ENCODE measurements at places on chromosomes 11 and 22. TPM values are rescaled to one million over a fixed set of nuclear protein-coding genes. Genes with fewer than 3 reads are reported as not detected.

Gene C11orf21
- total RNA-seq = not detected

Gene TMEM86A
- total RNA-seq = 4.8 TPM

Gene P2RX6
- total RNA-seq = 0.18 TPM

Gene BLID
- not detected for total RNA-seq

Gene SHANK3
- 3.7 TPM for total RNA-seq

Gene MYEOV
- total RNA-seq = 19.1 TPM

Gene CHST1
- total RNA-seq = 2.7 TPM

Gene CDC42BPG
- total RNA-seq = 23.1 TPM

Gene KIRREL3
- total RNA-seq = not detected

Gene TTC28
- 6.0 TPM for total RNA-seq

- DNase-seq = no peak
- H3K27ac ChIP-seq = peak overlapping the region; percentile 100
- no peaks in the 10 kb centered on the region for H3K27me3 ChIP-seq
- peaks cover 70% of the 10 kb centered on the region for H3K4me1 ChIP-seq
Measured at GRCh38 chr22:46053563-46054090, 76.7 kb upstream of the WNT7B start.

- H3K4me3 ChIP-seq = no peak overlapping the region
- no peak overlapping the region for H3K27ac ChIP-seq
- no peaks in the 10 kb centered on the region for H3K36me3 ChIP-seq
- no peak for DNase-seq
- H3K4me1 ChIP-seq = no peaks in the 10 kb centered on the region
- no peaks in the 10 kb centered on the region for H3K27me3 ChIP-seq
Measured at GRCh38 chr11:103995896-103996295, 40.5 kb upstream of the DDI1 start.

DNA sequence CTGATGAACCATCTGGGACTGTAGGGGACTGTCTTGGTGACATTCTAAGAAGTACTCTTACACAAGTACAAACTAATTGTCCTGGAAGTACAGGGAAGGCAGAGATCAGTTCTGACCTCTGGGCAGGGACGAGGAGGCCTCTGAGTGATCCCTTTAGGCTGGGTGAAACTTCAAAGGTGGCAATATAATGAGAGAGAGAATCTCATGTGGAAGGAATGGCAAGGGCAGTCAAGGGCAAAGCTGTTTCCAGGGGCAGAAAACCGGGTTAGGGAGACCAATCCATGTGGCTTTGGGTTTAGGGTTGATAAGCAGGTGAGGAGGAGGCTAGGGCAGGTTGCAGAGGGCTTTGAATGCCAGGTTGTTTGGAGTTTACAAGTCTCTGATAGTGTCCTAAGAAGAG lies 21.3 kb upstream of the MYH9 start:
- peaks cover 11% of the 10 kb centered on the region for H3K4me1 ChIP-seq
- H3K36me3 ChIP-seq = no peaks in the 10 kb centered on the region
- H3K27ac ChIP-seq = no peak overlapping the region
- no peak for DNase-seq
- no peak overlapping the region for H3K4me3 ChIP-seq

- no peak for DNase-seq
- H3K27me3 ChIP-seq = no peaks in the 10 kb centered on the region
- H3K36me3 ChIP-seq = no peaks in the 10 kb centered on the region
- no peak overlapping the region for H3K27ac ChIP-seq
- H3K4me3 ChIP-seq = no peak overlapping the region
- H3K4me1 ChIP-seq = peaks cover 48% of the 10 kb centered on the region
Measured at GRCh38 chr22:40050258-40050657, 55.5 kb downstream of the FAM83F start.

GRCh38 chr22:43860126-43860525 lies 2.2 kb downstream of the SULT4A1 start:
- no peak for DNase-seq
- no peaks in the 10 kb centered on the region for H3K4me1 ChIP-seq
- H3K27ac ChIP-seq = no peak overlapping the region
- no peak overlapping the region for H3K4me3 ChIP-seq
- H3K27me3 ChIP-seq = peaks cover 4% of the 10 kb centered on the region

GRCh38 chr11:27296497-27296896 lies 66.5 kb downstream of the CCDC34 start:
- H3K4me1 ChIP-seq = no peaks in the 10 kb centered on the region
- no peak for DNase-seq
- no peak overlapping the region for H3K27ac ChIP-seq
- no peaks in the 10 kb centered on the region for H3K36me3 ChIP-seq
- H3K4me3 ChIP-seq = no peak overlapping the region

DNA sequence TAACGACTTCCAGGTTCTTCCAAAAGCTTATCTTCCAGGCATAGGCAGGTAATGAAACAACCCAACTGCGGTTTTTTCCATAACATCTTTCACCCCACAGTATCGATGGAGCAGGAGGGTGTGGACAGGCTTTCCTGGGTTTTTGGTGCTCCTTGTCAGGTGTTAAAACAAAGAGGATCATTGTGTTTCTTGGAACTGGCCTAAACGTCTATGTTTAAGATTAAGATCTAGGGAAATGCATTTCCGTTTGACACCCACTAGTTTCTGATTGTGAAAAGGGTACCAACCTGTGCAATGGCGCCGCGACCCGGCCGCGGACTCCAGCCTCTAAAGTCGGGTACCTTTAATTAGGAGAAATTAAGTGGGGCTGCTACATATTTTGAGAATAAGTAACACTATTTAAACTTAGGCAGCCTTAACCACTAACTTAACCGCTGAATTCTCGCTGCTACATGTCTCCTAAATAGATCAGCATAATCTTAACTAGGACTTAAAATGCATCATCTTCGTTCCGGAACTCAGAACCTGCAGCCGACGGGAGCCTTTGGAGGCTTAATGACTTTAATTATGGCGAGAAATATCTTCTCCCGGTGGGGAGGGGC lies 31.5 kb downstream of the C22orf31 start:
- H3K4me3 ChIP-seq = peak overlapping the region; percentile 48
- H3K27ac ChIP-seq = peak overlapping the region; percentile 90
- H3K27me3 ChIP-seq = no peaks in the 10 kb centered on the region
- peaks cover 18% of the 10 kb centered on the region for H3K4me1 ChIP-seq

DNA sequence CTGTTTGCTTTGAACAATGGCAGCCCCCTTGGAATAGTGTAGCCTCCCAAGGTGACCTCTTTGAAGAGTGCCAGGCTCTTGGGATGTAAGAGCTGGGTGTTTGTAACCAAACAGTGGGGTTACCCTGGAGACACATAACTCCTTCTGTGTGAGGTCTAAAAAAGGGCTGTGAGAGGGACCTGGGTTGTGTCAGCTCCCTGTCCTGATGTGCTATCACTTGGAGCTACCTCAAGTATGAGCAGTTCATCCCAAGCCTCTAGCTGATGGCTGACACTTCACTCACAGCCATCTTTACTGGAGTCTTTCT lies 40.2 kb downstream of the TSPAN18 start:
- no peaks in the 10 kb centered on the region for H3K36me3 ChIP-seq
- H3K4me1 ChIP-seq = no peaks in the 10 kb centered on the region
- peak overlapping the region; percentile 77 for H3K27ac ChIP-seq
- no peak overlapping the region for H3K4me3 ChIP-seq
- H3K27me3 ChIP-seq = no peaks in the 10 kb centered on the region

DNA sequence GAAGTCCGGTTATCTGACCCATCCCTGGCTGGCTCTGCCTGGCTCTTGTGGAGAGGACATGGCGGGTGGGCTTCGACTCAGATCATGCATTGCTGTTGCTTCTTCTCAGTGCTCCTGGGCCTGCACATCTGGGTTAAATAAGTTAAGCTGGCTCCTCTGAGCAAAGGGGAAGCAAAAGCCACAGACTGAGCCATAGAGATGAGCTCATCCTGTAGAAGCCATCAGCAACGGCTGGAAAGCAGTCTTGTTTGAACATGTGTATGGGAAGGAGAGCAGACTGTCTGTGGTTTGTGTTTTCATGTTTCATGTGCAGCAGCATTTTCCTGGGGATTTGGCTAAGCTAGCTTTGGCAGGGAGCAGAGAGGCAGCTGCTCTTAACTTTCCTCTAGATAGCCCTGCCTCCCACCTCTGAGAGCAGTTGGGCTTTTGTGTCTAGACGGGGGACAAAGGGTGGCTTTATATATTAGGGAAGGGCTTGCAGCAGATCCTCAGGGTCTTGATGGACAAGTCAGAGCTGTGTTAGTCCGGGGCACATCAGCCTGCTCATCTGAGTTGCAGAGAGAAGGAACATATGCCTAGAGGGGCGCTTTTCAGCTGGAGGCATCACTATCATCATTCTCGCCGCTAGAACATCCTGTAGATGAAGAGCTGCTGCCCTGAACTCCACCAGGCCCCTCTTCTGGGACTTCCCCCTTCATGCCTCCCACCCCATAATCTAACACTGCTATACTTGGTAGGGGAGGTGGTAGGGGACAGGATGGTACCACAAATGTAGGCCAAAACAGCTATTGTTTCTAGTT lies 14.9 kb downstream of the DCPS start:
- H3K27ac ChIP-seq = peak overlapping the region; percentile 26
- H3K36me3 ChIP-seq = peaks cover 21% of the 10 kb centered on the region
- H3K4me1 ChIP-seq = peaks cover 23% of the 10 kb centered on the region
- H3K4me3 ChIP-seq = peak overlapping the region; percentile 17
- no peak for DNase-seq
- no peaks in the 10 kb centered on the region for H3K27me3 ChIP-seq

DNA sequence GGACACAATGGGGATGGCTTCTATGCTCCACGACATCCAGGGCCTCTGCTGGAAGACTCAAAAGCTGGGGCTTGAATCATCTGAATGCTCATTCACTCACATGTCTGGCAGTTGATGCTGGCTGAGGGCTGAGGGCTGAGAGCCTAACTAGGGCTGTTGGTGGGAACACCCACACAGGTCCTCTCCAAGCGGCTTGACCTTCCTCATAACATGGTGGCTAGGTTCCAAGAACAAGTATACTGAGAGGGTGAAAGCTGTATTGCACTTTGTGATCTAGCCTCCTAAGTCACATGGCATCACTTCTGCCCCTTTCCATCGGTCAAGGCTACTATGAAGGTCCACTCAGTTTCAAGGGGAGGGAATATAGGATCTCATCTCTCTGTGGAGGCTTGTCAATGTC lies 7.5 kb downstream of the TMEM151A start:
- no peaks in the 10 kb centered on the region for H3K4me1 ChIP-seq
- DNase-seq = no peak
- H3K27me3 ChIP-seq = peaks cover 30% of the 10 kb centered on the region
- H3K4me3 ChIP-seq = no peak overlapping the region

- H3K4me3 ChIP-seq = no peak overlapping the region
- peaks cover 5% of the 10 kb centered on the region for H3K36me3 ChIP-seq
- H3K27ac ChIP-seq = no peak overlapping the region
- H3K4me1 ChIP-seq = peaks cover 37% of the 10 kb centered on the region
- peaks cover 22% of the 10 kb centered on the region for H3K27me3 ChIP-seq
Measured at GRCh38 chr11:124754710-124755109, 2.7 kb upstream of the VSIG2 start.

GRCh38 chr11:31325160-31325559 lies 44.4 kb downstream of the DCDC1 start:
- no peaks in the 10 kb centered on the region for H3K27me3 ChIP-seq
- H3K27ac ChIP-seq = no peak overlapping the region
- H3K4me3 ChIP-seq = no peak overlapping the region

DNA sequence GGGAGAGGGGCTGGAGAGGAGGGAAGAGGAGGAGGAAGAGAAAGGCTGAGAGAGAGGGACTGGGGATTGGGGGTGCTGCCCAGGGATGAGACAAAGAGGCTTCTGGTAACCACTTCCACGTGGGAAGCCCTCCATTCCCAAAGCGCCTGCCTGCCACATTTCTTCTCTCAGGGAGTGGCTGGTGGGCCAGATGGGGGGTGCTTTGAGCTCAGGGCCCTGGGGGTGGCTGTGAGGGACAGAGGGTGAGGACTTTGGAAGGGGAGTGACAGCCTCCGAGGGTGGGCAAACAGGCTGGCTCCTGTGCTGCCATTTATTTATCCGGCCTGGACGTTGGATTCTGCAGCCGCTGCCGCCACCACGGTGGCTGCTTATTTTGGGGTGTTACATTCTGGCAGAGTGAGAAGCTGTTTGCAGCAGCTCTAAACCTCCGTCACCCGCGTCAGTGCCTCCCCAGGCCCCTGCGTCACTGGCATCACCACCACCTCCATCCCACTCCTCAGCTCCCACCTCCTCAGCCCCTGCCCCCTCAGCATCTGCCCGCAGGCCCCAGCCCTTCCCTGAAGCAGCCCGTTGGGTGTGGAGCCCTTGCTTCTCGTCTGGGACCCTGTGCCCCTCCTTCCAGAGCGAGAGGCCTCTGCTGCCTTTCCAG lies 1.6 kb downstream of the RTN4RL2 start:
- H3K4me1 ChIP-seq = peaks cover 36% of the 10 kb centered on the region
- DNase-seq = no peak
- peaks cover 7% of the 10 kb centered on the region for H3K27me3 ChIP-seq
- H3K4me3 ChIP-seq = no peak overlapping the region

- no peak overlapping the region for H3K4me3 ChIP-seq
- no peaks in the 10 kb centered on the region for H3K36me3 ChIP-seq
- DNase-seq = no peak
- H3K27ac ChIP-seq = no peak overlapping the region
- peaks cover 51% of the 10 kb centered on the region for H3K4me1 ChIP-seq
Measured at GRCh38 chr11:124890683-124891372, 6.8 kb downstream of the ROBO4 start.

DNA sequence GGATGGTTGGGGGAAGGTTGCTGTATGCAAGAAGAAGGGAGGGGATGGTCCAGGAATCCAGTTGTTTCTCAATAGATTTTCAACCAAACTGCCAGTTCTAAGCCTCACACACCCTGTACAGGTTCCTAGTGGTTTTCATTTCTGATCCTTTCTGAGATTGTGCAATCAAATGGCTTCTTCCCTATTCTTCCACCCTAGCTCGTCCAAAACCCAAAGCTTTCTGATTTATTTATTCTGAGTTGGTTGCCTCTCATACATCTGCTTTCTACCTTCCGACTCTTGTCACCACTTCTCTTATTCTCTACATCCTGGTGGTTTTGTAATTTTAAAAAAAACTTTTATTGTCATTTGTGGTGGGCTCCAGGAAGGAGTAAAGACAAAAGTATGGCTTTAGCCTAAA lies 12.6 kb downstream of the OR5A2 start:
- H3K4me3 ChIP-seq = no peak overlapping the region
- DNase-seq = no peak
- no peak overlapping the region for H3K27ac ChIP-seq
- H3K4me1 ChIP-seq = no peaks in the 10 kb centered on the region
- H3K27me3 ChIP-seq = no peaks in the 10 kb centered on the region

- H3K36me3 ChIP-seq = no peaks in the 10 kb centered on the region
- DNase-seq = no peak
- H3K27me3 ChIP-seq = no peaks in the 10 kb centered on the region
- H3K4me1 ChIP-seq = peaks cover 31% of the 10 kb centered on the region
- no peak overlapping the region for H3K4me3 ChIP-seq
Measured at GRCh38 chr11:69308936-69309615, 15.1 kb downstream of the MYEOV start.

All from esophagus squamous epithelium (tissue), 5 donors.